ENCODE measurements at places on chromosomes 1 and 21.

DNA sequence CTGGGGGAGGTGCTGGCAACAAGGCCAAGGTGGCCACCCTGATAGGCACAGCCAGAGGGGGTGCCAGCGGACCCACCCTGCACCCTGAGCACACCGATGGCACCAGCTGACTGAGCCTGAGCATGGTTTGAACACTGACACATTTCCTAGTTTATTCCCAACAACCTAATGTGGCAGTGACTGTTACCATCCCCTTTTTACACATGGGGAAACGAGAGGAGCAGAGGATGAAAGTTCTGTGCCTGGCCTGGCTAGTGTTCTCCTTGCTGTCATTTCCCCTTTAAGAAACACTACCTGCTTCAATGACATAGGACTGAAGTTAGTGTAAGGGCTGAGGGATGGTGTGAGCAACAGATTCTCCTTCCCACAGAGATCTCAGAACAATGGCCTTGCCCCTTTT lies 15.3 kb downstream of the CLDN14 start:
- no peak for DNase-seq

DNA sequence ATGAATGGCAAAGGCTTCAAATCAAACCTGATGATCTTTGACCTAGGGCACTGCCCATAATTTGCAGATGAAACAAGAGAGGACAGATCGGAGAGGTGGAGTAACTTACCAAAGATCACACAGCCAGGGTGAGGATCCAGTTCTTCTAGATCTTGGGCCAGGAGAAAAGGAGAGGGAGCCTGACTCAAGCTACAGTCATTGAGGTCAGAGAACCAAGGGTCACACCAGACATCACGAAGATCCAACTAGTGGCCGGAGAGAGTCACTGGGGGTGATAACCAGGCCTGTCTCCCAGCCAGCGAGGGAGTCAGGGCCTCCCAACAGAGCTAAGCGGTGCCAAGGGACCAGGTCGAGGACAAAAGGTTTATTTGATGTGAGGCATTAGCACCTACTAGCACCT lies 115.0 kb downstream of the RIPK4 start:
- no peak for DNase-seq

DNA sequence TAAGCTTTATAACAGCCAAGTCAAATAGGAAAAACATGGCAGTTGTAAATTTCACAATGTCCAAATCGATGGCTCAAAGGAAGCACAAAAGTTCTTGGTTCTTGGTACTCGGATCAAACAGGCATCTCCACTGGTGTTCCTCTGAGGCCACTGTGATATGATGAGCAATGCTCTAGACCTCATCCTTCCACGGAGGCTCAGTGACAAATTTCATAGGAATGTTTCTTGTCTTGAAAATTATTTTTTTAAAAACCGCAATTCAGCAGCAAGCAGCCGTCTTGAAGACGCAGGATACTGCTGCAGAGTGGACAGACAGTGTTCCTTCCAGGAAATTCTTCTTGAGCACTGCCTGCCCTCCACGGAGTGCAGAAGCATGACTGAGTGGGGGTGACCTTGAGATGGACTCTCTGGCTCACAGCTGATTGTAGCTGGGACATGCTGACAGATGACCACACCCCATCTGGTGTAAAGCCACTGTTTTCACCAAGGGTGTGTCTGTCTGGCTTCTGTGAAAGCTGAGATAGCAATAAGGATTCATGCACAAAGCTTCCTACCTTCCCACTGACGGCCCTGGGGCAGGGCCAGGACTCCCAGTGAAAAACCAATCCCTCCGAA lies 61.9 kb downstream of the TIAM1 start:
- DNase-seq, result no peak

DNA sequence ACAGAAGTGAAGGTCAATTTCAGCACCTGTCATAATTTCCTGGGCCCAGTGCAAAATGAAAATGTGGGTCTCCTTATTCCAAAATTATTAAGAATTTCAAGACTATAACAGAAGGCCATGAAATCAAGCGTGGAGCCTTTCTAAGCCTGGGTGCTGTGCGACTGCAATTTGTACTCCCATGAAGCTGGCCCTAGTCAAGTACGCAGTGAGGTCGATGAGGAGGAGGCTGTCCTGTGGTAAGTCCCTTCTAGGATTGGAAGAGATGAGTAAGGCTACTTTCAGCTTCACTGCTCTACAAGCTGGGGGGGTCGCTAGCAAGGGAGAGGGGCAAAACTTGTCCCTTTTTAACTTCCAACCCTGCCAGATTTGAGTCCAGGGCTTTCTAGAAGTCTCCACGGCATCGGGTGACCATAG lies 410 bp upstream of the NUDC start:
- DNase-seq, result no peak

DNA sequence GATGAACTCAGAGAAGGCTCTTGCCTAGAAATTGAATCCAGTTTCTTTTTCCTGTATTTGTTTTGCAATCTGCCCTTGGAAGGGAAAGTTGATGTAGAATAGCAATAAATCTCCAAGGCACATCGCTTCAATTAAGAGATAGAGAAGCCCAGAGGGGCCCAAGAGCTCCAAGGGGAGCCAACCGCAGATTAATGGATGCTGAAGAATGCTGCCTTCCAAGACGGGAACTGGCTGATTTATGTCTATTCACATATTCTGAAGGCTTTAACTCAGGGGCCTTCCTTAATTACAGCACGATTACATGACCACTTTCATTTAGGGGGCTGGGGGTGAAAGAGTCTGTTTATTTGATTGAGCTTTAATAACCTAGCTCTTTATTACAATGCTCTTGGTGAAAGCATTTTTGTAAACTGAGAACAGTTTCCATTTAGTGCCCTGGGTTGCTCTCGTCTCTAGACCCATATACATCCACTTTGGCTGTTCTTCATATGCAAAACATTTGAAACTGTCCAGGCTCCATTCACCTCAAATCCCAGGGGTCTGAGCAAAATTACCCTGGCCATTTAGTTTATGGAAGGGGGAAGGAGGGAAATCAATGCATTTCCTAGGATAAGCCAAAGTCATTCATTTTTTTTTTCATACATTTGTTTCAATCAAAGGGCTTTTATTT lies 87.4 kb upstream of the CLDN14 start:
- no peak for DNase-seq

GRCh38 chr1:110430366-110430765 lies 20.6 kb upstream of the PROK1 start:
- no peak for DNase-seq

DNA sequence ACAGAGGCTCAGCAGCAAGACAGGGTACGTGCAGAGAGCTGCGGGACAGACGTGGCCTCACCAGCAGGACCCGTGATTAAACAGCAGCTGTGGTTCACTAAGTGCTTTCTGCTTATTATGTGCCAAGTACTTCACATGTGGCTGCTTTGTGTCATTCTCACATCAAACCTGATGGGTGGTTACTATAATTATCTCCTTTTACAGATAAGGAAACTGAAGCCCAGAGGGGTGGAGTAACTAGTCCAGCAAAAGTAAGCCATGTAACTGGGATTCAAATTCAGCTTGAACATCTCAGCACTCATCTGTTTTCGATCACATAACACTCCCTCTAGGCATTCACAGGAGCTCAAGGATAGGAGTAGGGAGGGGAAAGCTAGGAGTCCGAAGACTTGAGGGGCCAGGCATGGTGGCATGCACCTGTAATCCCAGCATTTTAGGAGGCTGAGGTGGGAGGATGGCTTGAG lies 50.8 kb upstream of the CLIC4 start:
- no peak for DNase-seq

DNA sequence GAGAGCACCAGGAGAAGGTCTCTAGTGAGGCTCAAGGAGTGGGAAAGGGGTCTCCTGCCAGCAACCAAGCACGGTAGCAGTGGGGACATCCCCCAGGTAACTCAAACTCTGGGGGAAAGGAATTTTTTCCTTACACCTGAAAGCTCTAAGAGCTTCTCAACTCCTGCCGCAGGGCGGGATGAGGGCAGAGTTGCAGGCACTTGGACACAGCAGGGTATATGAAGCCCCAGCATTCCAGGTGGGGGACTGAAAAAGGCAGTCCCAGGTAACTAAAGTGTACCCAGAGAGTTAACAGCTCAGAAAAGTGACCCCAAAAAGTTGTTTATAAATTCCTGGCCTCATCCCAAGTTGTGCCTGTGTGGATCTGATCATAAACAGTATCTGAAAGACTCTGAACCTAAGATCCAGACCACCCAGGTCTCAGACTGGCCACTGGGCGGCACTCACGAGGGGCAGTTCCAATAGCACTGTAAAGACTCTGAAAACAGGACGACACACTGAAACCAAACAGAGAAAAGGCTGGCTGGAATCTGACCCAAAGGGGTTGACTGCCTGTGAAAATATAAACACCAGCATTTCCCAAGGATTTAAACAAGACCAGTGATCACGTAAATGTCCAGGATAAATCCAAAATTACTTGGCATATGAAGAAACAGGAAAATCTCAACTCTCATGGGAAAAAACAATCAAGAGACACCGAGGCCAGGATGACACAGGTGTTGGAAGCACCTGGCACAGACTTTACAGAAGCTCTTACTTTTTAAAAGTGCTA lies 47.5 kb downstream of the HSF2BP start:
- DNase-seq, result no peak

DNA sequence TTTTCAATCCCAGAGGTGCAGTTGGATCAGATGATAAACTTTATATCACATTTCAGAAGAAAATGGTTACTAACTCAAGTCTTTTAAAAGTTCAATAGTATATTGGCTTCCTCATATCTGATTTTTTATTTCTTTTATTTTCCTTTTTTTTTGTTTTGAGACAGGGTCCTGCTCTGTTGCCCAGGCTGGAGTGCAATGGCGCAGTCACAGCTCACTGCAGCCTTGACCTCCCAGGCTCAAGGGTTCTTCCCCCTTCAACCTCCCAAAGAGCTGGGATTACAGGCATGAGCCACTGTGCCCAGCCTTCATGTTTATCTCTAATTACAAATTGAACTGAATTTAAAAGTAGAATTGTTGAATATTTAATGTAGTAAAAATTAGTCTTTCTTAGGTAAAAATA lies 13.9 kb downstream of the FLVCR1 start:
- DNase-seq, result no peak

DNA sequence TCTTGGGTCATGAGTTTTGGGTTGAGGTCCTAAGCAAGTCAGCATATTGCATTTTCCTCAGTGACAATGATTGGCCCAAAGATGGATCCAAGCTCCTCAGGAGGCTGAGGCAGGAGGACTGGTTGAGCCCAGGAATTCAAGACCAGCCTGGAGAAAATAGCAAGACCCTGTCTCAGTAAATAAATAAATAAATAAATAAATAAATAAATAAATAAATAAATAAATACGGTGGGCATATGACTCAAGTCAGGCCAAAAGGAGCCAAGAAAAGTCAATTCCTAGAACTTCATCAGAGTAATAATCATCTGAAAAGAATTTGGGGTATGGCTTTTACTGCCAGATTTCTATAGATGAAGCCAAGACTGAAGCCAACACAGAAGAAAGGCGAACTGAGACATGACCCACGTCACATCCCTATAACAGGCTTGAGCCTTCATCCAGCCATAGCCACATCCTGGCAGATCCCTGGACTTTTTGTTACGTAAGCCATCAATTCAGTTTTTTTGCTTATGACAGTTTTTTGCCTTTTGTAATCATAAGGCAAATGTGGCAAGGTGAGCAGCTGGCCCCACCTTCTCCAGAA lies 88.5 kb upstream of the NFASC start:
- DNase-seq, result no peak

DNA sequence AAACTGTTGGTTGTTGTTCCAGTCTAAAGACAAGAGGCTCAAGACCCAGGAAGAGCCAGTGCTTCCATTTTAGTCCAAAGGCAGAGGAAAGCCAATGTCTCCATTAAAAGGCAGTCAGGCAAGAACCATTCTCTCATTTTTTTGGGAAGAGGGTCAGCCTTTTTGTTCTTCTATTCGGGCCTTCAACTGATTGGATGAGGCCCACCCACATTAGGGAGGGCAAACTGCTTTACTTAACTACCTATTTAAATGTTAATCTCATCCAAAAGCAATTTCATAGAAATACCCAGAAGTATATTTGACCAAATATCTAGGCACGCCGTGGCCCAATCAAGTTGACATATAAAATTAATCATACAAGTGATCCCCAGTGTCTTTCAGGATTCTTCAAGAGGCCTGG lies 104.4 kb upstream of the SYT6 start:
- no peak for DNase-seq

DNA sequence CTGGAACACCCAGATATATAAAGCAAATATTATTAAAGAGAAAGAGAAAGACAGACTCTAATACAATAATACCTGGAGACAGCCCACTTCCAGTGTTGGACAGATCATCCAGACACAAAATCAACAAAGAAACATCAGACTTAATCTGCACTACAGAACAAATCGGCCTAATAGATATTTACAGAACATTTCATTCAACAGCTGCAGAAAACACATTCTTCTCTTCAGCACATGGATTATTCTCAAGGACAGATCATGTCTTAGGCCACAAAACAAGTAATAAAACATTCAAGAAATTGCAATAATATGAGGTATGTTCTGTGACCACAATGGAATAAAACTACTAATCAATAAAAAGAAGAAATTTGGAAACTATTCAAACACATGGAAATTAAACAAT lies 398.3 kb upstream of the DUSP10 start:
- no peak for DNase-seq

- no peak for DNase-seq
These were observed 15.1 kb upstream of the GOLT1A start for GRCh38 chr1:204228896-204229295.

DNA sequence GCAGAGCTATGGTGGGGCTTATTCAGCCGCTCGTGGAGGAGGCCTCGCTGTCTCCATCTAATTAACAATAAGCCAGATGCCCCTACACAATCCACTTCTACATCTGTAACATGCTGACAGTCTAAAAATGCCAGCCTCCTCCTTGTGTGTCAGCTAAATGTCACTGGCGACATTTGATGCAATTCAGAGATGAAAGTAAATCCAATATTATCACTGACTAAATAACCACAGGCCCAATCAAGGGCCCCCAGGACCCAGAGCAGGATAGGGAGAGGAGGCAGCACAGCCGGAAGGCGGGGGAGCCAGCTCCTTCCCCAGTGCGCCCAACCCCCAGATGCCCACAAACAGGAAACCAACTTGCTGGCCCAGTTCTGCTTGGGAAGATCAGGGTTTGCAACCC lies 76.6 kb downstream of the DMRTA2 start:
- DNase-seq, result no peak

DNA sequence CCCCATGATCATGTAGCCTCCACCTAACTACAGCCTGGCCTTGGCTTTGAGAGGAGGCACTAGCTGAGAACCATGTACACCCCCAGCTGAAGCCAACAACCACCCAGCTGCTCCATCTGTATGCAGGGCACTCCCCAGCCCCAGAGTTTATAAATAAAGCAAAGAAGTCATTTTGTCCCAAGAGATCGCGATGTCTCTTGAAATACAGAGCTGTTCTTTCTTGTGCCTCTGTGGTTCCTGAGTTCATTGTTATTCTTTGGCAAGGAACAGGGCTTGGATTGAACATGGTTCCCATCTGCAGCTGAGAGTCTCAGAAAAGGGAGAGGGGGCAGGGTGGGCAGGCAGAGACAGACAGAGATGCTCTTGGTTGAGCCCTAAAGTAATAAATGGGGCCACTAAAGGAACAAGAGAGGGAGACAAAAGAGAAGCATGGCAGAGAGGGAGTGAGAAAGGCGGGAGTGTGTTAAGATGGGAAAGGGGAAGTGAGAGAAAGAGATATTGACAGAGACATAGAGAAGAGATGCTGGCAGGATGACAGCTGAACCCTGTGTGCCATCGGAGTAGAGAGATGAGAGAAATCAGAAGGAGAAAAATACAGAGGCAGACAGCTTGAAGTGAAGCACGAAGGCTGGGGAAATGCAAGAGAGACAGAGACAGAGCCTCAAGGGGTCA lies 63.3 kb downstream of the TNR start:
- DNase-seq, result no peak

GRCh38 chr1:94032637-94033036 lies 88.3 kb downstream of the ABCA4 start:
- no peak for DNase-seq

GRCh38 chr1:1427106-1427819 lies 6.2 kb upstream of the ANKRD65 start:
- DNase-seq, result no peak
